Activated CD4-positive, alpha-beta T cell treated with anti-CD3 and anti-CD28 coated beads, Interleukin-2, amount 50 U/mL, for 16 hours (primary cell): ENCODE measurements at places on chromosomes 2 and 18.

DNA sequence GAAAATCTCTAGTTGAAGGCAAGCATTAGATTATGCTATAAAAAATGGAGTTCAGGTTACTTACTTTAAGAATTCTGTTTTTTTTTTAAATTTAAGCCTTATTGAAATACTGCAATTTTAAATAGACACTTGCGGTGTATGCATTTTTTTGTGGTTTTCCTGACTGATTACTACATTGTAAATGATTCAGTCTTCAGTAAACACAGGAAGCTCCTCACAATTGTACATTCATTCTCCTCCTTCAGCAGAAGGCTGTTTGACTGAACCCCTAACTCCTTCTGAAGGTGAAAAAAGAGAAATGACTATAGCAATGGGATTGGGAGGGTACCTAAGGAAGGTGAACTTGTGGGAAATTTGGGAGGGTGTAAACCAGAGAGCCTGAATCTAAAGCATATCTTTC is 136.1 kb downstream of the GCA start:
- peak; percentile 39 for DNase-seq

DNA sequence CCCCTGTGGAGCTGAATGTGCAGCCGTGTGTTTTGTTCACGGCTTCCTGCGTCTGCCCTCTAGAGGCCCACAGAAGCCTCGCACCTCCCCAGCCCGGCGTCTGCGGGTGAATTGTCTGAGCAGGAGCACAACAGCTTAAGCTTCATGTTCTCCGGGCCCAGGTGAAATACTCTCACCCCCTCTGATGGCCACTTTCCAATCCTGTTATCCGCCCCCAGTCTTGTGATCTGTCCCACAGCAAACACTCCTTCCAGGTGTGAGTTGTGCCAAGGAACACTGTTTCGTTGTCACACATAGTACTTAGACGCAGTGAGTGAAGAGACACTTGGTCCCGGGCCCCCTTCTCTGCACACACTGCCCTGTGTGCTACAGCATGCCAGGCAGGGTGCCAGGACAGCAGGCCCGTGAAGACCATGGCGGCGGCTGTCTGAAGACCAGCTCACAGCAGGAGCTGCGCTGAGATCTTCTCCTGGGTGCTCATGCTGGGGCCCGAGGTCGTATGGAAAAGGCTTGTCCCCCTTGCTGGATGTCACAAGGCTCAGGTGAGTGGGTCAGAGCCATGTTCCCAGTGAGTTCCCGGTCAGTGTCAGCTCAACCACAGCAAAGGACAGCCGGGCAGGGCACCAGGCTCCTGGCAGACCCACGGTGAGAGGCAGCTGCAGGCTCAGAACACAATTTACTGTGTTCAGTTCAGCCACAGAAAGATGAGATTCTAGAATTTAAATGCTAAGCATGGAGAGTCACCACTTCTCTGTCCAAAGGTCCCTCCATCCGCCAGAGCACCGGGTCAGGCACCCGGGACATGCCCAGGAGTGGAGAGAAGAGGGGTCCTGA is 6.8 kb upstream of the PXDN start:
- DNase-seq: peak; percentile 26

- no peak for DNase-seq
These were observed 91.7 kb upstream of the TFCP2L1 start for GRCh38 chr2:121376535-121377250.

DNA sequence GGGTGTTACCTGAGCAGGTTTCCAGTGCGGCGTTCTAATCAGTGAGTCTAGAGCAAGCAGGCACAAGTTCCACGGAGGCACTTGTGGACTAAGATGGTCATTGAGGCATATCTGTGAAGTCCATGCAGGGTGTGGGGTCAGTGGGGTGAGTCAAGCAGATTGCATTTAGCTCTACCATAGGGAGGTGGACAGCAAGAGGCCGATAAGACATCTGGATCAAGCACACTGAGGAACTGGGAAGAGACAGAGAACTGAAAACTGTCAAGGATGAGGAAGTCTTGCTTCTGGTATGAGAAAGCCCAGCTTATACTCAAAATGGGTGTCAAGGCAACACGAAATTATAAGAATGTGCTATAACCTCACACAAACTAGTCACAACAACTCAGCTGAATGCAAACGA is 61.2 kb upstream of the SLC39A10 start:
- DNase-seq: no peak

DNA sequence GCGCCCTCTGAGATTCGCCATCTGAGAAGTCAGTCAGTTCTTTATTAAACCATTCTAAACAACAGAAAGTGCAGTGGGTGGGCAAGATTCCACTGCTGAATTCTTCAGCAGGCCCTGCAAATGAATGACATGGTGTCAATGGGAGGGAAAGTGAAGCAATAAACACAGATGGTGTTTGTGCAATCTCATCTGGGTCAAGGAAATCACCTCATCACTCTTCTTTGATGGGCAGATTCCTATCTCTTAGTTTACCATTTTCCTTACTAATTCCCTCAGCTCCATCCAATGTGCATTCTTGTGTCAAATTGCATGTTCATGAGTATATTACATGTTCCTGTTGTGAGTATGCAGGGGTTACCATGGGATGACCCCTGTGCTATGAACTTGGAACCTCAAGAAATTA is 100.7 kb upstream of the CYP1B1 start:
- no peak for DNase-seq

GRCh38 chr2:159110784-159111183 is 142.3 kb downstream of the TANC1 start:
- DNase-seq: no peak

GRCh38 chr18:12458771-12459170 is 51.0 kb downstream of the PRELID3A start:
- DNase-seq: no peak

DNA sequence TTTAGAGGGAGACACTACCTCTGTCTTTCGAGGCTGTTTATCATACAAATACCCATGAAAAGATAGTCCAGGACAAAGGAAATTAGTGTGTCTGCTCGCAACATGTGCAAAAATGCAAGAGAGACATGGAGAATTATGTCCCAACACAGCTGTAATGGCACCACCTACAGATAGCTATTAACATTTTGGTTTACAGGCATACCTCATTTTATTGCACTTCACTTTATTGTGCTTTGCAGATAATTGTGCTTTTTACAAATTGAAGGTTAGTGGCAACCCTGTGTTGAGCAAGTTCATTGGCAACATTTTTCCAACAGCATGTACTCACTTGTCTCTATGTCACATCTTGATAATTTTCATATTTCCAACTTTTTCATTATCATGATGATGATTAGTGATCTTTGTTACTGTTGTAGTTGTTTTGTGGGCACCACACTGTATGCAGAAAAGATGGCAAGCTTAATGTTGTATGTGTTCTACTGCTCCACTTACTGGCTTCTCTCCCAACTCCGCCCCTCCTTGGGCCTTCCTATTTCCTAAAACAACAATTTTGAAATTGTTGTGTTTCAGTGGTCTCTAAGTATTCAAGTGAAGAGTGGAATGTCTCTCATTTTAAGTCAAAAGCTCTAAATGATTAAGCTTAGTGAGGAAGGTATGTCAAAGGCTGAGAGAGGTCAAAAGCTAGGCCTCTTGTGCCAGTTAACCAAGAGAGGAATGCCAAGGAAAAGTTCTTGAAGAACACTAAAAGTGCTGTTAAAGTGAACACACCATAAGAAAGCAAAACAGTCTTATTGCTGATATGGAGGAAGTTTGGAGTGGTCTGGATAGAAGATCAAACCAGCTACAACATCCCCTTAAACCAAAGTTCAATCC is 52.0 kb downstream of the ANKRD12 start:
- DNase-seq: no peak

- DNase-seq: peak; percentile 48
These were observed 36.8 kb downstream of the TRIP12 start for GRCh38 chr2:229884775-229885699.

- peak; percentile 32 for DNase-seq
These were observed 447.5 kb upstream of the FSIP2 start for GRCh38 chr2:185291035-185291647.

DNA sequence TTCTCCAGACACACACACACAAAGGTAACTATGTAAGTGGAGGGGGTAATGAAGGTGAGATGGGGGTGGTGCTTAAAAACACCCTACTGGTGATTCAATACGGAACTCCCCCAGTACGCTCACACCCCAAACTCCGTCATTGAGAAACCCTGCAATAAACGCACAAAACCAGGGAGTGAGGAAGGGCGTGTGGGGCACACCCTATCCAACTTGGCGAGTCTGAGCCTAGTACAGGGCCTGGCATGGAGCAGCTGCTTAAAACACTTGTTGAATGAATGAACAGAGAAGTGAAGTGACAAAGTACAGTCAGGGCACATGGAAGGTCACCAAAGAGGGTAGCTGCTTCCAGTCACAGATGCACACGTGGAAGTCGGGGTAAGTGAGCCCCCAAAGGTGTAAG is 146.8 kb upstream of the SMAD2 start:
- no peak for DNase-seq

DNA sequence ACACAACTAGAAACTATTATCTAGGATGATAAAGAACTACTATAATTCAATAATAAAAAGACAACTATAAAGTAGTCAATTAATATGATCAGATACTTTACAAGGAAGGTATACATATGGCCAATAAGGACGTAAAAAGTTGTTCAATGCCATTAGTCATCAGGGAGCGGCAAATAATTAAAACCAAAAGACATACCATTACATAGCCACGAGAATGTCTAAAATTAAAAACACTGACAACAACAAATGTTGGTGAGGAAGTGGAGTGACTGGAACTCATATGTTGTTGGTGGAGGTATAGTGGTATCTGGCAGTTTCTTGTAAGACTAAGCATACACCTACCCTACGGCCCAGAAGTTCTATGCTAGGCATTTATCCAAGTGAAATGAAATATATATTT is 152.4 kb downstream of the MTCL1 start:
- DNase-seq: no peak

GRCh38 chr2:172929644-172930043 is 146.0 kb upstream of the MAP3K20 start:
- DNase-seq: no peak

- peak; percentile 48 for DNase-seq
These were observed 1.4 kb downstream of the RNF138 start for GRCh38 chr18:32093102-32093511.

DNA sequence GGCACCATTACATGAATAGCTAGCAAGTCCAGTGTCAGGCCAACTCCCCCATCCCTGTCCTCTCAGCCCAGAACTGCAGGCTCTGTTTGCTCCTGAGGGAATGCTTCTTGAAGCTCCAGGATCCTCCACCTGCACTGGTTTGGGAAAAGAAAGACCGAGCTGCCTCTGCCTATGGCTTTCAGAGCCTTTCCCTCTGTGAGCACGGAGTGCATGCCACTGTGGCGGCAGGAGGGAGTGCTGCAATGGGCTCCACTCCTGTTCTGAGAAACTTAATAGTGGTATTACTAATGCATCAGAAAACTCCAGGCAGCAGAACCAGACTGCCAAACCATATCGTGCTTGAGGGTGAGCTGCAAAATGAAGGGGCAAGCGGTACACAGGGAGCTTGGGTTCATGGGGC is 271.8 kb downstream of the SRBD1 start:
- no peak for DNase-seq

DNA sequence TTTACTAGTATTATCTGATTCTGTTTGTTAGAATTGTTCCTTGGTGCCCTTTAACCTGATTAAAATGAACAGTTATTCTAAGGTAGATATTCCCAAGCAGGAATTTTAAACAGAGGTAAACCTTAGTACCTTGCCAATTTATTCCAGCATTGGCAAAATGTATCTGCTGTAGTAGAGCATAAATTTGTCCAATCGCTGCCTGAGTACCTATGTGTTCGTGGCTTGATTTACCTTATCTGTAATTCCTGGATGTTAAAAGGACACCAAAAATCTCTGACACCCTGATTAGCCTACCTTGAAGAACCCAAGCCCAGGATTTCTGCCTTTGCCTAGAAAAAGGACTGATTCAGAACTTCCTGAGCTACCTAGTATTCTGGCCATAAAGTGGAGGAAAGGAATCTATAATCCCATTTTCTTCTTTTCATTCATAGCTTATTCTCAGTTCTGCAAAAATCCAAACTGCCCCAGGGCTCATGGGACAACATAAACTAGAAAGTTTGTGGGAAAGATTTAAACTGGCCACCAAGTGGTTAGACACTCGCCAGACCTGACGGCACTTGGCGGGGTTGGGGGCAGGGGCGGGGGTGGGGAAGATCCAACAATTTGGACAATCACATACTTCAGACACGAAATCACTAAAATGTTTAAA is 16.2 kb upstream of the ZCCHC2 start:
- DNase-seq: no peak
